Renal pelvis (tissue), 12 donors: ENCODE measurements at places on chromosomes 6 and 20. TPM values are rescaled to one million over a fixed set of nuclear protein-coding genes. Genes with fewer than 3 reads are reported as not detected.

RBM24 gene
- 1.2 TPM for polyA plus RNA-seq

GRCh38 chr20:44459271-44459670, 16.4 kb upstream of the TTPAL start:
- no peak for DNase-seq

DNA sequence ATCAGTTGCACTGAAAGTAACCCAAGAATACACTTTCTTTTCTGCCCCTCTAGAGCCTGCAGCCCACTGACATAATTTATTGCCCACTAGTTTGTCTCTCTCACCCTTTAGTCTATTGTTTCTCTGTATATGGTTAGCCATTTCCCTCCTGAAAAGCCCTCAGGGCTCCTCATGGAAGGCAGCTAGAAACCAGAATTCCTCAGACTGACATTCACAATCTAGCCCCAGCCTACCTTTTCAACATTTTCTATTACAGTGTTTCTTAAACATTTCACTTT, 21.4 kb upstream of the PAQR8 start:
- DNase-seq: no peak

GRCh38 chr6:149211046-149211571, 106.4 kb upstream of the TAB2 start:
- DNase-seq: no peak

GRCh38 chr6:156250593-156250992, 526.6 kb upstream of the ARID1B start:
- DNase-seq: no peak
